Pons (tissue), 1 donor: ENCODE measurements at places on chromosomes 5 and 9.

DNA sequence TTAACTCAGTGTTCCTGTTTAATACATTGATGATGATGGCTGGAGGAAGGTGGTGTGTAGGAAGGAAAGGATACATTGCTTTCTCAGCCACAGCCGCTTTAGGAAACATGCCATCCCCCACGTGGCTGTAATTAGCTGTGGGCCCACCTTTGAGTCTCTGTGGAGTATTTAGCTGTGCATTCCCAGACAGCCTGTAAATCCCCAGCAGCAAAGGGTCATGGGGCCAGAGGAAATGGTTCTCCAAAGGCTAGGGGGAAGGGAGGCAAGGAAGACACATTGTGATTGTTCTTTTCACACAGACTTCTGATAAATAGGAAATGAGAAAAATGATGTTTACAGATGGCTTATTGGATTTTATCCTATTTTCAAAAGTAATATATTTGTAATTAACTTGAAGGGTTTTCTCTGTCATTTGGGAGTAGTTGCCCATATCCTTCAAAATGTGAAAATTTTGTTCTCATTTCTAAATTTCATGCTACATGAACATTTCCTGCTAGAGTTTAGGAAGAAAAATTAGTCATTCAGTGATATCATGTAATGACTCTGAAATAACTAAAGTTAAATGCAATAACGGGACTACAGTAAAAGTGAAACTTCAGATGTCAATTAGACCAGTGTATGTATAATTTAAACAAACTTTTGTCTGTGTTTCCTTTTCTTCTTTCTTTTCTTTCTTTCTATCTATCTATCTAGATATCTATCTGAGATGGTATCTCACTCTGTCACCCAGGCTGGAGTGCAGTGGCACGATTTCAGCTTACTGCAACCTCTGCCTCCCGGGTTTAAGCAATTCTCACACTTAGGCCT, 24.3 kb upstream of the F2R start:
- DNase-seq: no peak

DNA sequence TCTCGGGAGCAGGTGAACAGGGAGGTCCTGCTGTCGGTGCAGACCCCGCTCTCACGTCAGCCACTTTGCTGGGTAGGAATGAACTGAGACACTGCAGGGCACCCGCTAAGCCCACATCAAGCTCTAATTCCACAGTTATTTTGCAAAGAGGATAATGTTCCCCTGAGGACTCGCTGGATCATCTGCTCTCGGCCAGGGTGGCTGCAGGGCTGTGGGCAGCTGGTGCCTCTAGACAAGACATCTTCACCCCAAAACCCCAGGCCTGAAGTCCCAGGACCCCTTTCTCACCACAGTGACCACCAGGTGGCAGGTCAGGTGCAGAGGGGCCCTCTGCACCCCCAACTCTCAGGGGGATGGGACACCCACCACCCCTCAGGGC, 135.1 kb upstream of the PPP1R26 start:
- no peak for DNase-seq

GRCh38 chr5:142170254-142170953, 61.8 kb downstream of the NDFIP1 start:
- DNase-seq: no peak

- DNase-seq: no peak
Measured at GRCh38 chr5:95223566-95224258, 61.2 kb downstream of the MCTP1 start.

- DNase-seq: no peak
Measured at GRCh38 chr5:115429345-115429940, 115.1 kb downstream of the FEM1C start.

- no peak for DNase-seq
Measured at GRCh38 chr9:135647884-135648283, 8.5 kb upstream of the GLT6D1 start.

- no peak for DNase-seq
Measured at GRCh38 chr5:32165597-32165996, 8.5 kb downstream of the GOLPH3 start.

- no peak for DNase-seq
Measured at GRCh38 chr9:109969573-109970237, 189.7 kb downstream of the PALM2AKAP2 start.

- DNase-seq: no peak
Measured at GRCh38 chr5:163867324-163867723, 361.9 kb downstream of the MAT2B start.
